ENCODE measurements at places on chromosomes 1 and 21. TPM values are rescaled to one million over a fixed set of nuclear protein-coding genes. Genes with fewer than 3 reads are reported as not detected.

GRCh38 chr21:20999659-21000058, 1.4 kb downstream of the NCAM2 start:
- no peaks in the 10 kb centered on the region for H3K27me3 ChIP-seq
- H3K27ac ChIP-seq = no peak overlapping the region
- no peaks in the 10 kb centered on the region for H3K36me3 ChIP-seq
- no peak overlapping the region for H3K4me3 ChIP-seq
- H3K4me1 ChIP-seq = no peaks in the 10 kb centered on the region

DNA sequence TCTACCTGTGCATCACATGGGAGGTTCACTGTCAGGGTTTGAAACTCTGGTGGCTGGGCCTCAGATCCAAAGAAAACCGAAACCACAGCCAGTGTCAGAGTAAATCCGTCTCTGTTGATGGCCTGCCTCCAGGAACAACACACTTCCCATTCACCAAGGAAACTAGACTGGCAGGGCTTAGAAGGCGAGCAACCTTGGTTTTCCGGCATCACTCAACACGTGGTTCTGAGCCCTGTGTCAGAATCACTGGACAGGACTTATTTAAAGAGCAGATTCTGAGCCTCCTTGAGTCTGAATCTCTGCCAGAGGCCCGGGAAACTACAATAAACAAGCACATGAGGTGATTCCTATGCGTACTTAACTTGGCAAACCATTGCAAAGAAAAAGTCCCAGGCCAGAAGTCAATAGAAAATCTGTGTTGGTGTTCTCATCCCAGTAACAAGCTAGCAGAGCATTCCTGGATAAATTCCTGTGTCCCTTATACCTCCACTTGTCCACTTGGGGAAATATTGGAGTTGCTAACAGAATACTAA, 70.0 kb downstream of the KCTD3 start:
- DNase-seq = peak; percentile 80
- no peaks in the 10 kb centered on the region for H3K27me3 ChIP-seq
- H3K4me3 ChIP-seq = peak overlapping the region; percentile 63
- H3K27ac ChIP-seq = peak overlapping the region; percentile 84
- H3K36me3 ChIP-seq = no peaks in the 10 kb centered on the region

GRCh38 chr21:45894906-45895777, 86.4 kb upstream of the COL6A1 start:
- no peak overlapping the region for H3K27ac ChIP-seq
- H3K4me1 ChIP-seq = peaks cover 8% of the 10 kb centered on the region
- no peak overlapping the region for H3K4me3 ChIP-seq
- no peaks in the 10 kb centered on the region for H3K36me3 ChIP-seq
- peaks cover 13% of the 10 kb centered on the region for H3K27me3 ChIP-seq
- no peak for DNase-seq

DNA sequence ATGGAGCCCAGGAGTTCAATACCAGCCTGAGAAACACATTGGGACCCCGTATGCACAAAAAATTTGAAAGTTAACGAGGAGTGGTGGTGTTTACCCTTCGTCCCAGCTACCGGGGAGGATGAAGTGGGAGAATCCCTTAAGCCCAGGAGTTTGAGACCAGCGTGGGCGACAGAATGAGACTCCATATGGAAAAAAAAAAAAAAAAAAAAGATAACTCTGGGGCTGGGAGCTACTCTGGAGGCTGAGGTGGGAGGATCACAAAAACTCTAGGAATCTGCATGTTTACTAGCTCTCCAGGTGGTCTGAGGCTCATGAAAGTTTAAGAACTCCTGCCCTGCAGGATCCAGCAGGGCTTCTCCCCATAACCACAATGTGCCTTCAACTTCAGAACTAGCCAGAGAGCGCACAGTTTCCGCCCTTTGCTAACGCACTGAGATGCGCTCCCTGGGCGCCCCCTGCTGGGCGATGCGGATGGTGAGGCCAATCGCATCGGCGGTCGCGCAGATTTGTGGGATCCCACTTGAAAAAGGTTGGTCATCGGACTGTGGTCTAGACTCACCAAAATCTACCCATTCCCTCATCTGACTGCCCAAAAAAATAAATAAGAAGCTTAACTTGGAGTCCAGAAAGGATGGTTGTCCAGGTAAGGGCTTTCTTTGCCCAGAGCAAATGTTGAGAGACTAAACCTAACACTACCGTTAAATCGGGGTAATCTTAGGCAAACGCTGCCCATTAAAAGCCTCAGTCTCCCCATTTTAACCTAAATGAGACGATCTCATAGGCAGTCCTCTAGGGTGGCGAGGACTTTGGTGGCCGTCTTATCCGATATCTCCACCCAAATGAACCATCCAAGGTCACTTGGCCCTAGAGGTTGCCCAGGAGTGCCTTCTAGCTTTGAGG, 8.8 kb downstream of the ZNF683 start:
- H3K4me3 ChIP-seq = no peak overlapping the region
- H3K27ac ChIP-seq = no peak overlapping the region
- peaks cover 33% of the 10 kb centered on the region for H3K27me3 ChIP-seq
- no peaks in the 10 kb centered on the region for H3K36me3 ChIP-seq

DNA sequence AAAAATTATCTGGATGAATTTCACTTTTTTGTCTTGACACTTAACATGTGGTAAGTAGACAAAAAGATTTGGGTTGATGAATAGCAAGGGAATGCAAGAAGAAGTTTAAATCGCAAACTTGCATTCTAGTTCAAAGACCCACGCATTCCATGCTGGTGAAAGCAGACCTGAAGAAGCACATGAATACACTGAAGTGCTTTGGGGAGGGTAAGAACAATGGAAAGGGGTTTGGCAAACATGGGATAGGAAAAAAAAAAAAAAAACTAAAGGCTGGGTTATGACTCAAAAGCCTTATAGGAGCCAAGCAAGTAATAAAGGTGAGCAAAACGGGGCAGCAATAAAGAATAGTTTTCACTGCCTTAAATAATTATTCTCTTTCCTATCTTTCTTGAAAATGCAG, 450.2 kb downstream of the LMO4 start:
- no peak for DNase-seq
- H3K36me3 ChIP-seq = no peaks in the 10 kb centered on the region
- H3K27me3 ChIP-seq = no peaks in the 10 kb centered on the region
- H3K27ac ChIP-seq = no peak overlapping the region
- H3K4me3 ChIP-seq = no peak overlapping the region

The GJA9 gene
- not detected for polyA plus RNA-seq

The NR1I3 gene
- polyA plus RNA-seq = 0.70 TPM

All from GM23248 (cell line).